ENCODE measurements at places on chromosomes 4 and X.

- peak; percentile 87 for DNase-seq
Measured at GRCh38 chrX:120603707-120604360, at the start of gene MCTS1. TSS of gene MCTS1 (plus strand) at chrX:120604101. CDS start at chrX:120604237, 136 bp downstream.

DNA sequence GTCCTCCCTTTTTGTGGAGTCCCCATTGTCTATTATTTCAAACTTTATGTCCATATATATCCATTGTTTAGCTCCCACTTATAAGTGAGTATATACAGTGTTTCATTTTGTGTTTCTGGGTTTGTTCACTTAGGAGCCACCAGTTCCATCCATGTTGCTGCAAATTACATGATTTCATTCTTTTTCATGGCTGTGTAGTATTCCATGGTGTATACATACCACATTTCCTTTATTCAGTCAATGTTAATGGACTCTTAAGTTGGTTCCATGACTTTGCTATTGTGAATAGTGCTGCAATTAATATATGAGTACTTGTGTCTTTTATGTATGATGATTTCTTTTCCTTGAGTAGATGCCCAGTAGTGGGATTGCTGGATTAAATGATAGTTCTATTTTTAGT is 329.1 kb downstream of the AR start:
- no peak for DNase-seq

GRCh38 chr4:135065366-135065765 is 863.8 kb upstream of the PABPC4L start:
- no peak for DNase-seq

- DNase-seq: no peak
Measured at GRCh38 chr4:1255151-1255550, 6.2 kb upstream of the CTBP1 start.

- no peak for DNase-seq
Measured at GRCh38 chr4:140127422-140127821, 26.6 kb downstream of the MAML3 start.

DNA sequence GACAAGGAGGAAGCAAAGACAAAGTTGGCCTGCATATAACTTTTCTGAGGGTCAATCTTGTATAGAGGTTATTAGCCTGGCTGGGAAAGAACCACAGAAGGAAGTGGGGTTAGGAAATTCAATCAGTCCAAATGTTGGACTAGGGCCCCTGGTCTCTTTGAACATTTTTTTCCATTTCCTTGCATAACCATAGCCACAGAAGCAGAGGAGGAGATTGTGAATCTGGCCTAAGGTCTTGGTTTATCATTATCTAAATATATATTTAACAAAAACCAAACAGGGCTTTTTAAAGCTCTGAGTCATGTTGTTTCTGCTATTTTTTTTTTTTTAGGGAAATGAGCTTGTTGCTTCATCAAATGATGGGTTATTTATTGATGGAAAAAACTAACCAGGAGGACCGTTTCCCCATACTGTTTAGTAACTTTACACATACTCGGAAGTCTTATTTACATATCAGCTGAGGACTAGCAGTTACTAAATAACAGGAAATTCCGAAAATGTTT is 97.7 kb upstream of the ACSL4 start:
- DNase-seq: no peak

GRCh38 chrX:116298956-116299355 is 128.4 kb downstream of the AGTR2 start:
- DNase-seq: no peak

DNA sequence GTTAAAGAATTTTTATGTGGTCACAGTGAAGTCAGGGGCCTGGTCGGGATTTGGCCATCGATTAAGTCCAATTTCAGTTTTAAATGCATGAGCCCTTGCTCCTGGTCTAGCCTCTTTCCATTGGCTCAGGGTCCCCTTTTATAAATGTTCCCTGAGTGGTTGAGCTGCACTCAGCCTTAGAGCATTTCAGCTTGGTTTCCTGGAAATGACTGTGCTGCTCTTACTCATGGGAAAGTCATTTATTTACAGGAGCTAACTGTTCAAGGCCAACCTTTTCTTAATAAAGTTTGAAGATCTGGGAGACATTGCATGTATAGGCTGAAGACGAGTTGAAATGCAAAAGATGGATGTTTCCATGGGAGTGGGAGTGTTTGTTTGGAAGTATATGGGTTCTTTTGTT is 98.8 kb upstream of the CLNK start:
- no peak for DNase-seq

- no peak for DNase-seq
Measured at GRCh38 chr4:5780831-5781480, 70.0 kb downstream of the EVC start.

DNA sequence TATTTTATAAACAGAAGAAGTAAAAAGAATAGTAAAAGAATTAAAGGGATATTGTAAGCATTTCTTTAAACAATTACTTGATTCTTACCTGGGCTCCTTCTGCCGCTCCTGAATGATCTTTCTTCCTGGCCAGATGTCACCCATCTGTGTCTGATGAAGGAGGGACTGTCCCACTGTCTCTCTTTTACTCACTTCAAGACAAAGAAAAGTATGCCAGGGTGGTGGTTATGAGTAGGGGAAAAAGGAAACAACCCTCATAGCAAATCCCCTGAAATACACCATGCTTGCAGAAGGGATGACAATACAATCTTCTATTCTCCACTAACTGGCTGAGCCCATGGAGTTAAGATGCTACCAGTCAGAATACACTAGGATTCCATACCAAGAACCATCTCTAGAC is 31.1 kb downstream of the SYTL4 start:
- no peak for DNase-seq

- no peak for DNase-seq
Measured at GRCh38 chrX:120768254-120768653, 107.4 kb downstream of the CT47B1 start.

- no peak for DNase-seq
Measured at GRCh38 chr4:37609626-37610025, 76.5 kb downstream of the RELL1 start.

- no peak for DNase-seq
Measured at GRCh38 chr4:85807247-85807950, 332.4 kb downstream of the ARHGAP24 start.

DNA sequence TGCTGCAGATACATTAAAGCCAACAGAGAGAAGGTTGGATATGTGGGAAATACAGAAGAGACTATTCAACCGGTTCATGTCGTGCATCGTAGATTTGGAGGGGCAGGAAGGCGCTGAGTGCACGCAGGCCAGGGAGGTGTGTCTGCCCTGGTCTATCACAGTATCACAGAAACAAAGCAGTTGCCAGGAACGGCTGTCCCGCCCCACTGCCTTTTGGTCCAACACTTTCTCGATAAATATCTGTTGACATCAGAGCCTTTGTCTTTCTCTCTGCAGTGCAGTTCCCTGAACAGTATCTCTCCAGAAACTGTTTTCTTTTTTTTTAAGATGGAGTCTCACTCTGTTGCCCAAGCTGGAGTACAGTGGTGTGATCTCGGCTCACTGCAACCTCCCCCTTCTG is 151.1 kb upstream of the BCOR start:
- no peak for DNase-seq

GRCh38 chr4:3251691-3252479 is 2.9 kb downstream of the MSANTD1 start:
- no peak for DNase-seq

- DNase-seq: no peak
Measured at GRCh38 chrX:39484159-39485068, 613.3 kb downstream of the BCOR start.

DNA sequence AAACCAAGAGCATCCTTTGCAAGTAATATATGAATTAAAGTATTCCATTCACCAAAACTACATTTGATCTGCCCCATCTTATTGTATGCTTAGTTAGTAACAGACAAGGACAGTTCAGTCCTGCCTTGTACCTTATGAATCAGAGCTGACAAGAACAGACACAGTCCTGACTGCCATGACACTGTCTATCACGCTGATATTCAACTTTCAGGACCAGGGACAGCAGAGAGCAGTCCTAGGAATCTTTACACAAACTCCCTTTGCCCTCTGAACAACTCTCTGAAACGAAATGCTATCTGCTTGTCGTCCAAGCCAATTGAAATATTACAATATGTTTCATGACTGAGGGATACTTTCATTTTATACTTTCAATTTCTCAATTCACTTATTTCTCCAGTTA is 268.6 kb upstream of the VCX start:
- DNase-seq: no peak

GRCh38 chr4:183599690-183600089 is 59.3 kb downstream of the RWDD4 start:
- no peak for DNase-seq

- DNase-seq: no peak
Measured at GRCh38 chrX:118928151-118928550, 46.3 kb upstream of the LONRF3 start.

- no peak for DNase-seq
Measured at GRCh38 chrX:133250184-133251100, 32.3 kb upstream of the TFDP3 start.

DNA sequence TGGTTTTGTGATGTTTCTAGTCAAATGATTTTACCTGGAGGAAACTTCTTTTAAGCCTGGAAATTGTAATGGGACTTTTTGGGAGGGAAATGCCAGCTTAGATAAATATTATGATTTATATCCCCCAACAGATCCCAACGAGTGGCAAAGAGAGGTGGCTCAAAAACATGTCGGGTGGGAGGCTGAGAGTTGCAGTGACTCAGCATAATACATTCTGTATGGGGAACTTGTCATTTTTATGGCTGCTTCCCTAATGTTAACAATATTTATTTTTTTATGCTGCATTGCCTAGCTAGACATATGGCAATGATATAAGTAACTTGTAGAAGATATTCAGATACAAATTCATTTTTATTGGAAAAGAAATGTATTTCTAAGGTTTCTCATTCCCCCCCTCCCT is 219.0 kb downstream of the ARHGAP10 start:
- no peak for DNase-seq

DNA sequence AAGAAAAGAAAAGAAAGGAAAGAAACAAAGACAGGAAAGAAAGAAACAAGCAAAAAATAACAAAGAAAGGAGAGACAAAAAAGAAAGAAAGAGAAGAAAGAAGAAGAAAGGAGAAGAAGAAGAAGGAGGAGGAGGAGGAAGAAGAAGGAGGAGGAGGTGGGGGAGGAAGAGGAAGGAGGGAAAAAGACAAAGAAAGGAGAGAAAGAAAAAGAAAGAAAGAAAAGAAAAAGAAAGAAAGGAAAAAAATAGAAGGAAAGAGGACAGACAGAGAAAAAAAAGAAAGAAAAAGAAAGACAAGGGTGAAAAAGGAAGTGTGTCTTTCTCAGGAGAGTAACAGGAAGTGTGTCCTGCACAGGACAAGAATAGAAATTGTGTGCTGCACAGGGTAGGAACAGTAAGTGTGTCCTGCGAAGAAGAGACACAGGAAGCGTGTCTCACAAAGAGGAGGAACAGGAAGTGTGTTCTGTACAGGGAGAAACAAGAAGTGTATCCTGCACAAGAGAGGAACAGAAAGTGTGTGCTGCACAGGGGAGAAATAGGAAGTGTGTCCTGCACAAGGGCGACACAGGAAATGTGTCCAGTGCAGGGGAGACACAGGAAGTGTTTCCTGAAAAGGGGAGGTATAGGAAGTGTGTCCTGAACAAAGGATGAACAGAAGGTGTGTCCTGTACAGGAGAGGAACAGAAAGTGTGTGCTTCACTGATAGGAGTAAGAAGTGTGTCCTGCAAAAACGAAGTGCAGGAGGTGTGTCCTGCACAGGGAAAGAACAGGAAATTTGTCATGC is 101.2 kb downstream of the ARSF start:
- DNase-seq: no peak

DNA sequence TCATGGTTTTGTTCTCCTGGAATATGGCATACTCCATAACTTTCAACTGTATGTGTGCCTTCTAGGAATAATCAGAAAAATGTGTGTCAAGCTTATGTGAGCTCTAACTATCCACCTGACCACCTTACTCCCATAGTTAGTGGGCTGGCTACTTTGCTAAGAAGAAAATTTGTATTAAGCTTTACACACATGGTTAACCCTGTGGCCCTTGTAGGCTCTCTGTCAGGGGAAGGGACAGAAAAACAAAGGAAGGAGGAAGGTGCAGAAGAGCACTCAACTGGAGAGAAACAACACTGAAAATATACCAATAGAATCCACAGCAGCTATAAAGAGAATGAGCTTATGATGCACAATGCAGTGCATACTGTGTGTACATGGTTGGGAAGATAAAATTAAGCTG is 84.6 kb downstream of the PPP3CA start:
- no peak for DNase-seq

DNA sequence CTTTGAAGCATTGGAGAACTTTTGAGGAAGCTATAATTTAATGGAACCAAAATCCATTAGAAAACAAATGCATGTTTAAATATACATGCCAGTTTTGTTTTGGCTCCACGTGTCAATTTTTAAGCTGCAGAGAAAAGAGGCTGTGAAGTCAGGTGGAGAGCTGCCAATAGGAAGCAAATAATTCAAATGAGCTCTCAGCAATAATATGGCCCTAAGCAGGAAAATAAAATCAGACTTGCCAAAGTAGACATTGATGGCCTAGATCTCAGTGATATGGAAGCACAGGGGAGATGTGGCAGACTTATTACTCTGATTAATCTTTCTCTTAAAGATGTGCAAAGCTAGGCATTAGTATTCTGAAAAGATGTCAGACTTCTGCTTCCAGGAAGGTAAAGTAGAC is 769.8 kb upstream of the NDST4 start:
- DNase-seq: no peak

- DNase-seq: no peak
Measured at GRCh38 chr4:1928356-1929239, 57.4 kb downstream of the NSD2 start.

GRCh38 chrX:42818151-42818921 is 40.4 kb upstream of the PPP1R2C start:
- DNase-seq: no peak

DNA sequence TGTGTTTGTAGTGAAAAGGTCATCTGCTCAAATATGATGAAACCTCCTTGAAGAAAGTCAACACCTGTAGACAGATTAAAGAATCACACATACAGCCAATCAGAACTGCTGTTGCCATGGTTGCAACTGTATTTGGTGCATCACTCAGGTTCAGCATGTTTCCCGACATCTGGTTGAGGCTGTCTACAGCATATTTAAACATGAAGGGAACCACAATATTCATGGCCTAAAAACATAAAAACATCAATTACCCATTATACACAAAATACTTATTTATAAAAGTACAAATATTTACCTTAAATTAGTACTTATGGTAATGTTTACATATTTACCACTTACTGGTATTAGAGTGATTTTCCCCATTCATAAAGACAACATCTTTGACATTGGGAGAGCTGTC is 79.7 kb downstream of the ABCB7 start:
- DNase-seq: no peak

GRCh38 chr4:103449296-103450023 is 251.3 kb upstream of the CENPE start:
- DNase-seq: no peak

DNA sequence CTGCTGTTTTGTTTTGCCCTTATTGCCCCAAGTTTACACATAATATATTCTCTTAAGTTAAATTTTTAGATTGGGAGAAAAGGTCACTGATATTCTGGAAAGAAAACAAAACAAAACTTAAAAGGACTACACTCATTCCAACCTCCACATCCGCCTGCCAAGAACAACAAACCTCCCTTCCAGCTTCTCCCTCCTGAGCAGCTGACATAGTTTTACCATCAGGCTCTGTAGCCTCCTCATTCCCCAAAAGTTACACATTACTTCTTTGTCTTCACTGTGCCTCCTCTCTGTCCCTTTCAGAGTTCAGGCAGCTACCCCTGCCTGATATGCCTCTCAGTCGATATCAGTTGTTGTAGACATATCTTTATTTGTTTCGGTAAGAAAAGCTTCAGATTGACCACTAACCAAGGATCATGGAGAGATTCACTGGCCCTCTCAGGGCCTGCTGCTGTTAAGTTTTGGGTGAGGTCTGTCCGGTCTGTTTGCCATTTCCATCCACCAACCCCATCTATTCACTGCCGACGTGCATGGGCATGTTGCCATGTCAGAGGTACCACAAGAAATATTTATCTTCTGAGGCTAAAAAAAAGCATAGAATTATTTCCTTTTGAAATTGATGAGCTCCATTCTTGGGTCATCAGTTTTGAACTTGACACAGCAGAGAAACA is 164.1 kb downstream of the GASK1B start:
- no peak for DNase-seq
